ENCODE measurements at places on chromosomes 4 and X. TPM values are rescaled to one million over a fixed set of nuclear protein-coding genes. Genes with fewer than 3 reads are reported as not detected.

Gene GPR82
- not detected for total RNA-seq

Gene DMP1
- total RNA-seq: not detected

Gene RHOXF2B
- not detected for total RNA-seq

Gene CFI
- total RNA-seq: not detected

Gene CFAP99
- total RNA-seq: 0.16 TPM

Gene S100G
- not detected for total RNA-seq

Gene ADGRG2
- total RNA-seq: 6.4 TPM

Gene GPRASP1
- 2.0 TPM for total RNA-seq

- no peaks in the 10 kb centered on the region for H3K36me3 ChIP-seq
- no peak for DNase-seq
- H3K27me3 ChIP-seq: no peaks in the 10 kb centered on the region
- no peak overlapping the region for H3K4me3 ChIP-seq
- H3K27ac ChIP-seq: no peak overlapping the region
Observed at GRCh38 chr4:94346541-94346940, 3.9 kb upstream of the HPGDS start.

DNA sequence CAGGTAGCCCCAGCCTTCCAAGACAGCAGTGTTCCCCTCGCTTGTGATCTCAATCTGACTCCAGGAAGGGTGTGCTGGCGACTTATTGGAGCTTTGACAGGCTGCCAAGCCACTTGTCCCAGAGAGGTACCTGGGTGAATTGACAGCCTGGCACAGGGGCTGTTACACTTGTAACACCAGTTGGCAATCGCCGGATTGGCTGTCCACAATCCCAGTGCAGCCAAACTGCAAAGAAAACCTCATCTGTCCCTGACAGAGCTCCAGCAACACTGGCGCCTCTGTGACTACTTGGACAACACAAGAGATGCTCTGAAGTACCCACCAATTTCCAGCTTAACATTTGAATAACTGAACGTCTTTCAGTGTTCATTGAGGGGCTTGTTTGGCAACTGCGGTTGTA lies 76.8 kb upstream of the PRPS1 start:
- peaks cover 77% of the 10 kb centered on the region for H3K27me3 ChIP-seq
- H3K4me3 ChIP-seq: no peak overlapping the region
- no peaks in the 10 kb centered on the region for H3K4me1 ChIP-seq
- H3K36me3 ChIP-seq: no peaks in the 10 kb centered on the region

- peak; percentile 0 for DNase-seq
- no peaks in the 10 kb centered on the region for H3K36me3 ChIP-seq
- H3K4me3 ChIP-seq: no peak overlapping the region
- H3K27ac ChIP-seq: no peak overlapping the region
Observed at GRCh38 chrX:66680451-66680850, 41.6 kb upstream of the EDA2R start.

DNA sequence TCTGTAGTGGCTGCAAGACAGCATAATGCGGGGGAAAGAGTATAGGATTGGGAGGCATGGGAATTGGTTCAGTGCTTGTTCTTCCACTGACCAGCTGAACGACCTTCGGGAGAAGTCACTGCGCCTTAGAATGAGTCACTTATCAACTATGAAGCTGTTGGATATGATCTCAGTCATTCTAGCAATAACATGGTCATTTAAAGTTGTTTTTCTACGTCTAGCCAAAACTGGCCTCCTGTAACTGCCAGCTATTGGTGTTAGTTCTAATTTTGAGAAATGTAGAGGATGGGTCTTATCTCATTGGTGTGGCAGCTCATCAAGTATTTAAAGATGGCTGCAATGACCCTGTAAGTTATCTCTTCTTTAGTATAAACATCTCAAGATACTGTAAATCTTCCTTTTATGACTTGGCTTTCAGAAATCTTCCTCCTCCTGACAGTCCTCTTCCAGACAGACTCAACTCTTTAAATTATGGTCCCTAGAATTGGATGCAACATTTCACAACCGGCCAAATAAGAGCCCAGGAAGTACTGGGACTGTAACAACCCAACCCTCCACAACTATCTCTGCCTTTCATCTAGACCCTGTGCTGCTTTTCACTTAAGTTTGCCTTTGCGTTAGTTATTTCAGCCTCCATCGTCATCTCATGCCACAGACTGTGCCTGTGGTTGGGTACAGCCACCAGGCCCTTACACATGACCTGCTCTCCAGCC lies 243.3 kb downstream of the CBR4 start:
- H3K27me3 ChIP-seq: no peaks in the 10 kb centered on the region
- H3K36me3 ChIP-seq: no peaks in the 10 kb centered on the region
- no peak overlapping the region for H3K4me3 ChIP-seq
- peak overlapping the region; percentile 80 for H3K27ac ChIP-seq

- no peaks in the 10 kb centered on the region for H3K27me3 ChIP-seq
- H3K4me3 ChIP-seq: no peak overlapping the region
Observed at GRCh38 chrX:30615229-30615628, 37.7 kb upstream of the TASL start.

DNA sequence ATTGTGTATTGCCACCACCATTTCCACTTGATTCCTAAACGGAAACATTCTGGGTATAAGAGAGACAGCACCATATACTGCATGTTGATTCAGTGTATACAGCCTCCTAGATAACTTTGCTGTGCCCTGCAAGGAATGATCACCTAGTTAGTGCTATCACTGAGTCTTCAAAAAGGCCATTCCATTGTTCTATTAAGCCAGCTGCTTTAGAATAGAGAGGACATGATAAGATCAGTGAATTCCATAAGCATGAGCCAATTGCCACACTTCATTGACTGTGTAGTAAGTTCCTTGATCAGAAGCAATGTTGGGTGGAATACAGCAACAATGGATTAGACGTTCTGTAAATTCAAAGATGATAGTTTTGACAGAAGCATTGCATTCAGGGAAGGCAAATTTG lies 1047.3 kb downstream of the PCDH18 start:
- DNase-seq: no peak
- no peaks in the 10 kb centered on the region for H3K27me3 ChIP-seq
- H3K4me1 ChIP-seq: no peaks in the 10 kb centered on the region
- H3K36me3 ChIP-seq: no peaks in the 10 kb centered on the region
- H3K4me3 ChIP-seq: no peak overlapping the region
- H3K27ac ChIP-seq: no peak overlapping the region

DNA sequence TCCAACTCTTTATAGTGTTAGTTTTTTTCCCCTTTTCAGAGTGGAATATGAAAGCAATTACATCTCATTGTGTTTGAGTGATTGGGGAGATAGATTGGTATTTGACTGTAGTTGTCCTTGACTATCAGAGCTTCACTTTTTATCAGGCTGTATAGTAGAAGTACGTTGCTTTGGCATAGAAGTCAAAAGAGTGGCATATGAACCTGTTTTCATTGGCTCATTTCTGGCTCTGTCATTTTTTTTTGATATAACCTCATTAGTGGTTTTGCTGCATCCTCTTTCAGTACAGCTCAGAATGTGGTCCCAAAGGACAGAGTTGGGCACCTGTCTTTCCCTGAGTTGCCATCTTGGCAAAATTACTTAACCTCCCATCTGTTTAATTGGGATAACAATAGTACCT lies 1.4 kb downstream of the TMA16 start:
- no peaks in the 10 kb centered on the region for H3K27me3 ChIP-seq
- peaks cover 14% of the 10 kb centered on the region for H3K4me1 ChIP-seq
- H3K4me3 ChIP-seq: peak overlapping the region; percentile 94
- H3K27ac ChIP-seq: peak overlapping the region; percentile 98

- H3K27me3 ChIP-seq: peaks cover 47% of the 10 kb centered on the region
- no peak for DNase-seq
- no peak overlapping the region for H3K27ac ChIP-seq
- peaks cover 22% of the 10 kb centered on the region for H3K4me1 ChIP-seq
Observed at GRCh38 chrX:103153661-103154060, 60.7 kb upstream of the NXF3 start.

DNA sequence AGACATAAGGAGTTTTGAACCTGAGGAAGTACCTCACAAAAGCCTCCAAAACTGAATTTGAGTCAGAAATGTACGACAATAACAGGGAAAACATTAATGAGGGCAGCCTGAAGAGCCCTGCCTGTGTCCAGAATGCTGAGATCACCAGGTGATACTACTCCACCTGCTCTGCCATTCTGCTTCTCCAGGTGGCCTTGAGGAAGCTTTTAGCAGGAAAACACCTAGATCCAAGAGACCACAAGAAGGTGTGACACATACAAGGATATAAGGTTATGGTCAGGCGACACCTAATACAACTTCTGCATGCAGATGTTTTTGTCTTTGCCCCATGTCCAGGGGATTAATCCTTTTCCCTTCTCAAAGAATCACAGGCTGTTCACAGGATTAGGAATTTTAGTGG lies 15.3 kb downstream of the SOWAHB start:
- H3K27me3 ChIP-seq: no peaks in the 10 kb centered on the region
- no peak for DNase-seq
- H3K27ac ChIP-seq: no peak overlapping the region
- H3K4me1 ChIP-seq: no peaks in the 10 kb centered on the region
- H3K4me3 ChIP-seq: no peak overlapping the region
- H3K36me3 ChIP-seq: no peaks in the 10 kb centered on the region

GRCh38 chr4:2587213-2587823 lies 50.9 kb downstream of the FAM193A start:
- H3K36me3 ChIP-seq: peaks cover 7% of the 10 kb centered on the region
- no peak for DNase-seq
- H3K27ac ChIP-seq: no peak overlapping the region
- H3K4me3 ChIP-seq: no peak overlapping the region
- no peaks in the 10 kb centered on the region for H3K27me3 ChIP-seq

- no peak overlapping the region for H3K27ac ChIP-seq
- peak; percentile 6 for DNase-seq
- H3K27me3 ChIP-seq: no peaks in the 10 kb centered on the region
Observed at GRCh38 chr4:91267543-91267942, 1036.2 kb upstream of the GRID2 start.

- DNase-seq: peak; percentile 54
- H3K4me1 ChIP-seq: peaks cover 15% of the 10 kb centered on the region
- H3K27ac ChIP-seq: no peak overlapping the region
- no peaks in the 10 kb centered on the region for H3K27me3 ChIP-seq
Observed at GRCh38 chrX:148417934-148418333, 82.5 kb upstream of the AFF2 start.

GRCh38 chr4:153126137-153126536 lies 78.1 kb upstream of the TRIM2 start:
- no peak overlapping the region for H3K4me3 ChIP-seq
- peak; percentile 33 for DNase-seq
- H3K27me3 ChIP-seq: no peaks in the 10 kb centered on the region
- peaks cover 5% of the 10 kb centered on the region for H3K4me1 ChIP-seq
- H3K36me3 ChIP-seq: peaks cover 6% of the 10 kb centered on the region

- no peak for DNase-seq
- no peaks in the 10 kb centered on the region for H3K4me1 ChIP-seq
- H3K27me3 ChIP-seq: no peaks in the 10 kb centered on the region
- no peaks in the 10 kb centered on the region for H3K36me3 ChIP-seq
- H3K27ac ChIP-seq: no peak overlapping the region
Observed at GRCh38 chr4:20297261-20297660, 45.6 kb downstream of the SLIT2 start.

GRCh38 chrX:130878350-130879341 lies 24.4 kb downstream of the ENOX2 start:
- H3K4me1 ChIP-seq: peaks cover 15% of the 10 kb centered on the region
- peak; percentile 90 for DNase-seq
- no peak overlapping the region for H3K27ac ChIP-seq
- H3K36me3 ChIP-seq: no peaks in the 10 kb centered on the region

GRCh38 chr4:186104114-186104889 lies at the start of gene FAM149A:
TSS of gene FAM149A (plus strand) at chr4:186104704.
- peak within 1 kb of the TSS; percentile 62 for H3K4me3 ChIP-seq
- H3K36me3 ChIP-seq: no peaks in the 10 kb centered on the region
- no peak within 1 kb of the TSS for H3K27ac ChIP-seq
- peak; percentile 11 for DNase-seq

GRCh38 chr4:138438608-138439007 lies 196.5 kb upstream of the SLC7A11 start:
- peak; percentile 1 for DNase-seq
- H3K36me3 ChIP-seq: no peaks in the 10 kb centered on the region
- no peak overlapping the region for H3K27ac ChIP-seq
- H3K4me1 ChIP-seq: no peaks in the 10 kb centered on the region

Data from MCF 10A (cell line).